Stimulated activated memory B cell treated with anti-CD40 and anti-IgM and Interleukin-4, amounts not matched to agents 10 μg/mL and 1 μg/mL and 100 μg/mL, for 72 hours (primary cell): ENCODE measurements at places on chromosomes 1 and 21.

GRCh38 chr1:40895601-40896000, 33.4 kb upstream of the CITED4 start:
- no peak for ATAC-seq

GRCh38 chr1:204207136-204207616, 6.6 kb downstream of the GOLT1A start:
- ATAC-seq, result peak; percentile 84

- no peak for ATAC-seq
These were observed 6.2 kb upstream of the KCNK2 start for GRCh38 chr1:215076322-215076721.

GRCh38 chr1:13775916-13776315, 75.9 kb downstream of the PRDM2 start:
- no peak for ATAC-seq

- ATAC-seq, result no peak
These were observed 26.8 kb downstream of the BCAS2 start for GRCh38 chr1:114554577-114554976.

- no peak for ATAC-seq
These were observed 98.9 kb downstream of the PGBD5 start for GRCh38 chr1:230326971-230327891.

- ATAC-seq, result no peak
These were observed 21.6 kb upstream of the FHAD1 start for GRCh38 chr1:15225461-15225860.

DNA sequence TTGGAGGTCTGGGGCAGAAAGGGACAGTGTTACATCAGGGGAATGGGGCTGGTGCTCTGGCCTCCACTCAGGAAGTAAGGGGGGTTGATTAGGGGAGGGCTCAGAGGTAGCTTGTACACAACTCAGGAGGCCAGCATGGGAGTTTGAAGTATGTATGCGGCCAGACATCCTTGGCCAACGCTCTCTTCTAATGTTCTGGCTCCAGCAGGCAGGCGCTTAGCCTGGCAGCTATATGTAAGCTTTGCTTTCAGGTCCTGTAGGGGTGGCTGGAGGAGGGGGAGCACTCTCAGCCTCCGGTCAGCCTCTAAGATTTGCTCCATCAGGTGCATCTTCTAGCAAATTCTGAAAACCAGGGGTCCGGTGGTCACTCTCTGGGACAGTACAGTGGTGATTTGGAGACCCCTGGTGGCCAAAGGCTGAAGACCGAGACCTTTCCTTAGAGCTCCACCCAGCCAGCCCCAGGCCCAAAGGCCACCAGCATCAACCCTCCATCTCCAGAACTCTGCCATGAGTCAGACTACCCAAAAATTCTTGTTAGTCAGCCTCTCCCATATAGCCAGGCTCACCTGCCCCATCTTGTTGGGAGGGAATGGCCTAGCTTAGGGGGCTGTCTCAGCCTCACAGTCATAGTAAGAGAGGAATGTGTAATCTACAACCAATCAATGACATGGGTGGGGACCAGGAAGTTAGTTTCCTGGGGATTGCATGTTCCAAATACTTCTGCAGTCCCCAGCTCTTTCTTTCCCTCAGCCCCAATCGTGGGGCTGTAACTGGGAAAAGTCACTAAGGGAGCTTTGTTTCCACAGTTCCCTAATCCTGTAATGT, 9.7 kb upstream of the COL8A2 start:
- peak; percentile 74 for ATAC-seq

DNA sequence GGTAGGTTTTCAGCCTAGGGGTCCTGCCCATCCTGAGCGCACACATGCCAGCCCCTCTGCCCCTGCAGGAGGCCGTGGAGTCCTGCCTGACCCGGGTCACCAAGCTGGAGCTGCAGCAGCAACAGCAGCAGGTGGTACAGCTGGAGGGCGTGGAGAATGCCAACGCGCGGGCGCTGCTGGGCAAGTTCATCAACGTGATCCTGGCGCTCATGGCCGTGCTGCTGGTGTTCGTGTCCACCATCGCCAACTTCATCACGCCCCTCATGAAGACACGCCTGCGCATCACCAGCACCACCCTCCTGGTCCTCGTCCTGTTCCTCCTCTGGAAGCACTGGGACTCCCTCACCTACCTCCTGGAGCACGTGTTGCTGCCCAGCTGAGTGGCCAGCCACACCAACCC, 44.0 kb downstream of the TMCC2 start:
- ATAC-seq, result no peak

DNA sequence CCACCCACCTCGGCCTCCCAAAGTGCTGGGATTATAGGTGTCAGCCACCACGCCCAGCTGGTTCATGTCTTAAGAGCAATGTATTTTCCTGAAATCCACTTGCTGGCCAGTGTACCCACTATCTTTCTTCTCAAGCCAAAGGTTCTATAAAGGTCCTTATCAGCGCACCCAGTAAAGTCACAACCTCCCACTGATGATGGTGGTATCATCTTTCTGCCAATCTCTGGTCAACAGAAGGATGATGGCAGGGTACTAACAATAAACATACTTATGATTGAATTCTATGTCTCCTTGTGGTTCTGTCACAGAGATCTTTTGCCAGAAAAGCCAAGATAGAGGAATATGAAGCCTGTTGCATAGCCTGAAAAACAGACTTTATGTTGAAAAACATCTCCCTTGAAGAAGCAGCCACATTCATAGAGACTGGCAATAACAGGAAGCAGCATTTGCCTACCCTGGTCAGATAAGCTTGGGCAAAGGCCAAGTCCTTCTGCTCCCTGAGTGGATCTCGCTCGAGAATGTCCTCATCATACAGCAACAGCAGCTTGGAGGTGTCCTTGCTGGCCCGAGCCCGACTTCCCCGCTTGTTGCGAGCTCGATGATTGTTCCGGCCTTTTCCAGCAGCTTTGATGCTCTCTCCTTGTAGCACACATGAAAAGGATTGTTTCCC, 73.0 kb downstream of the DAP3 start:
- no peak for ATAC-seq

DNA sequence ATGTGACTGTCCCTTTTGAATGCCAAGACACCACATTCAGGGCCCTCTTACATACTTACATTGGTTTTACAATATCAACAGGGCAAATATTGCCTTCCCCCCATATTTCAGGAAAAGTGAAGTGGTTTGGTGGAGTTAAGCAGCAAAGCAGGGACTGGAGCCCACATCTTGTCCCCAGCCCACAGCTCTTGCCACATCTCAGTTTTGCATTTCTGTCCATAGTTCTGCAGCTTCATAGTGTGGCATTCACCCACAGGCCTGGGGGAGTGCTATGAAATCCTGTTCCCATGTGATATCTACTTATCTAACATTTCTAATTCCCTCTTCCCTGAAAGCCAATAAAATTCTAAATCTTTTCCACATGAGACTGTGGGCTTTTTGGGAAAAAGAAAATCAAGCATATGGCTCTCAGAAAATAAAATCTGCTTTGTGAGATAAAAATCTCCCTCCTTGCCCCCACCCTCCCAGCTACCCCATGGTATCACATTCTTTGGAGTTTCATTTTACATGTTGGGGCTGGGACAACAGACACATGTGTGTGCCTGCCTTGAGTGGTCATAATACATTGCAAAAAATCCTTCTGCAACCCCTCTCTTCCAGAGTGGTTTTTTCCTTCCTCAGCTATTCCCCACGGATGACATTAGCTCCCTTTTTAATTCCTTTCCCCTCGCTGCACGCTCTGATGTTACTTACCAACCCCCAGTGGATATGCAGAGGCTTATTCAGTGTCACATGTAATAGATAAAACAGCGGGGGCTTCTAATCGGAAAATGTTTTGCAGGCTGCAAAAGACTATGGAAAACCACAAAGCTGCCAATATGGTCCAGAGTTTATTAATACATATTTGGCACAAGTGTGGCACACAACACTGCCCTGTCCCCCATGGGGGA, 20.5 kb upstream of the CD2 start:
- no peak for ATAC-seq

DNA sequence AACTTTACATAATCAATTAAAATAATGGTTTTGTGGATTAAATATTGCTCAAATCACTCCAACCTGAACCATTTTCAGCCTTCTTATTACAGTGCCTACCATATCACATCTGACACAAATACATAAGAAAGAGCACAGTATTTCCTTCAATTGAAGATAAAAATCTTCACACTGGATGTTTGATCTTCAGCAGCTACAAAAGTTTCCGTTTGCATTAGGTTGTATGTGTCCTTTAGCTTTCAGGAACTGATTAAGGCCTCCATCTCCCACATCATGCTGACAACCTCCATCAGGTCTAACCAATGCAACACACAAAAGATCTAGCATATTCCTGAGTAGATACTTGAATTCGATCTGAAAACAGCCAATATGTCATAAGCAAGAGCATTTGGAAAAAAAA, 195.1 kb upstream of the NR5A2 start:
- ATAC-seq, result no peak

DNA sequence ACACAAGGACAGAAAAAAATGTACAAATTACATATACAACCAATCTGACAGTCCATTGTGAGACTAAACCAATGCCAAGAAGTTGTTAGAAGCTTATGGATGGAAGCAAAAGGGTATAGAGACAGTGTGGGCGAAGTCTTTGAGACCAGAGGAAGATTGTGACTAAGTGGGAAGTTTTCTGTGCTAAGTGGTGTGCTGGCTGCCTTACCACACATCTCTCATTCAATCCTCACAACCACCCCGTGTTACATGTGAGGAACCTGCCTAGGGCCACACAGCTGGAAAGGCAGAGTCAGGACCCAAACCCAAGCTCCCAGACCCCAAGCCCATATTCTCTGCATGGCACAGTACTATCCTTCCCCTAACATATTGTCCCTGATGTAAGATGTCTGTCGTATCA, 53.5 kb upstream of the DUSP10 start:
- ATAC-seq, result no peak

DNA sequence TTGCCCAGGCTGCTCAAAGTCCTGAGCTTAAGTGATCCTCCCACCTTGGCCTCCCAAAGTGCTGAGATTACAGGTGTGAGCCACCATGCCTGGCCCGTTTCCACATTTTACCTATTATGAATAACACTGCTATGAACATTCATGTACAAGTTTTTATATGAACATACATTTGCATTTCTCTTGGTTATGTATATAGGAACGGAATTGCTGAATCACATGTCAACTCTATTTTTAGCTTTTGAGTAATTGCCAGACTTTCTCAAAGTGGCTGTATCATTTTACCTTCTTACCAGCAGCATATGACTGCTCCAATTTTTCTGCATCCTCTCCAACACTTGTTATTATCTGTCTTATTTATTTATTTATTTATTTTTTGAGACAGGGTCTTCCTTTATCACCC, 2.7 kb downstream of the SPATA21 start:
- no peak for ATAC-seq

GRCh38 chr1:234608911-234609690, 877 bp downstream of the IRF2BP2 start:
- peak; percentile 3 for ATAC-seq

DNA sequence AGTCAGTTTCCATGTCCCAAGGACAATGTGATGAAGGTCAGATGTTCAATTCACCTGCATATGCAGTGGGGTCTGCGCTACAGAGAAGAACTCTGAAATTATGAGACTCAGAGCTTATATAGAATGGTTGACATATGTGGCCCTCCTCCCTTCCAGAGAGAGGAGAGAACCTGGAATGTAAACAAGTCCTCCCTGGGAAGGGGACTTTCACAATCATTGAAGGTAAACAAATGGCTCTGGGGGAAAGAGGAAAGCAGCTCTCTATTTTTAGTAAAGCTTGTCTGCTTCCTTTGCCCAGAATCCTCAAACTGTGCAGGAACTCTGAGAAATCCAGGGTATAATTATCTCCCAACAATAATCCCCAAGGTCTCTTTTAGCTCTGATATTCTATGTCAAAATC, 9.8 kb downstream of the OVGP1 start:
- no peak for ATAC-seq

DNA sequence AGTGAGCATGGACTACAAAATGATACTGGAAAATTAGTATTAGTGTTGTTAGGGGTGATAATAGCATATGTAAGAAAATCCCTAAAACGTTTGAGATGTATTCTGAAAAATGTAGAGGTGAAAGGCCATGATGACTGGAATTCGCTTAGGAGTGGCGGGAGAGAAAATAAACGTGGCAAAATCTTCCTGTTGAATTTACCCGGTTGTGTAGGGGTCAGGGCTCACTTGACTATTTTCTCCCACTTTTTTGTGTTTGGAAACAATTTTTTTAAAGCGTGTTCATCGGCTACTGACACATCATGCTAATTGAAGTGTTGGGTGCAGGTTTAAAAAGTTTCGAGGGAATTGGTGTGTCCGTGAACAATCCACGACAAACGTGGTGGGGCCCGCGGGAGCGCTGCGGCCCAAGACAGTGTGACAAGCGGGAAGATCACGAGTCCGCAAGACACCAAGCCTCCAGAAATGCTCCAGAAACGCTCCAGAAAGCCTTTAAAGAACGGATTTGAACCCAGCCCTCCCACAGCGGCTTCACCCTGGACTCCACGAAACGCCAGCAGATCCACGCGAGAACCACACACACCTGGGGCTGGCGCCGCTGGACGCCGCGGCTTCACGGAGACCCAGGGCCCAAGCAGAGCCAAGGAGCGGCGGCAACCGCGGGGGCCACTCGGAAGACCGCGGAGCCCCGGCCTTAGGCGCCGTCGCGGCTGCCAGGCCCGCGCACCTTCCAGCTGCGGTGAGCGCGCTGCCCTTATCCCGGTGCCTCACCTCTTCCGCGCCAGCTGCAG, 573 bp downstream of the PSMG1 start:
- ATAC-seq, result no peak

GRCh38 chr21:42225042-42225441, 6.1 kb downstream of the ABCG1 start:
- no peak for ATAC-seq

DNA sequence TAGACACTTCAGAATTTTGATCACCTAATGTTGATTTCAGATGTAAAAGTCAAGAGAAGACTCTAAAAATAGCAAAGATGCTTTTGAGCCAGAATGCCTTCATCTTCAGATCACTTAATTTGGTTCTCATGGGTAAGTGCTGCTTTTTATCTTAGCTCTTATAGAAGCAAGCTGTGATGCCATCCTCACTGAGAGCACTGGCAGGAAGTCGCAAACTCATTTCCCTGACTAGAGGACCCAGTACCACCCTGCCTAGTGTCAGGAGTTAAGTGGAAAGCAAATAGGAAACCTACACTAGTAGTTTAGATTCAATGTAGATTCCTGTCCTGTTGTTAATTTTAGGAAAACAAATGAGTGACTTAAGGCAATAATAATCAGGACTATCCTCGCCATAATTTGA, 12.1 kb downstream of the IFNAR2 start:
- ATAC-seq, result no peak

GRCh38 chr1:180953291-180954004, 40.8 kb downstream of the KIAA1614 start:
- ATAC-seq, result peak; percentile 64

DNA sequence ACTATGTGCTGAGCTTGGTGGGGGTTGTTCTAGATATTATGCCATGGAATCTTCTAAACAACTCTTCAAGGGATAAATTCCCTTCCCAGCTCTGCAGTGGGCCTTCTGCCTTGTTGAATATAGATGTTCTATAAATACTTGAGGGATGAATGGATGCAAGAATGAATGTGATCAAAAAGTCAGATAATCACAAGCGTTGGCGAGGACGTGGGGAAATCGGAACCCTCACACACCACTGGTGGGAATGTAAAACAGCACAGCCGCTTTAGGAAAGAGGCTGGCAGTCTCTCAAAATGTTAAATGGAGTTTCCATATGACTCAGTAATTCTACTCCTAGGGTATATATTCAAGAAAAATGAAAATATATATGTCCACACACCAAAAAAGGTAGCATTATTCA, 19.0 kb downstream of the SDC3 start:
- ATAC-seq, result no peak

GRCh38 chr1:37634992-37635902, 555 bp upstream of the RSPO1 start:
- no peak for ATAC-seq
